ENCODE measurements at places on chromosomes 11 and 22.

GRCh38 chr22:44221710-44222475 lies 41.2 kb downstream of the PARVG start:
- H3K27me3 ChIP-seq: no peaks in the 10 kb centered on the region
- no peaks in the 10 kb centered on the region for H3K4me1 ChIP-seq
- no peak for DNase-seq

DNA sequence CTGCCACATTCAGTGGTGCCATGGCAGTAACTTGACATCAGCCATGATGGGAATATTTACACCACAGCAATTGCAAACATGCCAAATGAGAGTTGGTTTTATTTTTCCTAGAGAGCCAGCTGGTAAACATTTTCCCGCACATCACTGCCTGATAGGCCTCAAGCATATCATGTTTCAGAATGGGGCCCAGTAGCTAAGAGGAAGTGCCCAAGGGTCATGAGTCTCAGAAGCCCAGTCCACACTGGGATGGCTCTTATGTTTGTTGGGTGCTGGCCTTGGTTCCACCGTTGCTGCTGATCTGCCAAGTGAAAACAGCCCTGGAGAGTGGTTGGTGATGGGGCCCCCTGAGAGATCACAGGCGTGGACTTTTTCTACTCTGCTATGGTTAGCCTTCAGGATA lies 64.3 kb upstream of the NAV2 start:
- DNase-seq: no peak
- no peak overlapping the region for H3K27ac ChIP-seq
- H3K36me3 ChIP-seq: no peaks in the 10 kb centered on the region

GRCh38 chr11:68342459-68343158 lies 30.2 kb downstream of the LRP5 start:
- 0 out of 2 replicates have a peak, but pooled peaks cover 3% of the 10 kb centered on the region for H3K36me3 ChIP-seq
- H3K4me3 ChIP-seq: no peak overlapping the region
- peaks cover 20% of the 10 kb centered on the region for H3K4me1 ChIP-seq
- H3K27ac ChIP-seq: no peak overlapping the region

DNA sequence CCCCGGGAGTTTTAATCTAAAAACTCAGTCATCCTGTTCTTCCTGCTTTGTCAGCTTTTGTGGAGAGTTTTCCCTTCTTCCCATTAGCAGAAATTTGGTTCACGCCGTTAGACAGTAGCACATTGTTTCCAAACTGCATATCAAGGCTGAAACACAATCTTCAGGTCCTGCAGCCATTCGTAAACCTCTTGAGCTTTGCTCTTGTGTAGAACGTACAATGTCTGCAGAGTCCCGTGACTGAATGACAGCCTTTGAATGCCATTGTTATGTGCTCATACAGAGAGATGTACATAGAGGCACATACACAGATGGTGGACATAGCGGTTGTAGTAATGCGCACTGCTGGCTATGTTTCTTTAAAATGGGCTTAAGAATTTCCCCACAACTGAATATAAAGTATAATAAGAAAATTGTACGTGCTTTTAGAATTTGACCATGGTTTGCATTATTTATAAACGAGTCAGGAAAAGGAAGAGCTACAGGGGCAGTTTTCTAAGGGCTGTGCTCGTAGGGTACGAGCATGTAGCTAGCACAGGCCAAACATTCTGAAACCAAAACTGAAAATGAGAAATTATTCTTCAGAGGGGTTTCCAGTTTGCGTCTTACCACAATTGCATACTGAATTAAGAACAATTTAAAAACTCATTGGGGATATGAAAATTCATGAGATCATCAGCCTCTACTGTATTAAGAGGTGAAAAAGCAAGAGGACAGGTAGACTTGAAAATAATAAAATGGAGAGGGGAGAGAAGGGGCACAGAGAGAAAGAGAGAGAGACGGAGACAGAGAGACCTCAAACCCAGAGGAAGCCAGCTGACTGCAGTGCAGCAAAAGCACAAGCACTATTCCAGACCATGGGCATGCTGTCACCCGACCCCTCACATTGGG lies 310.1 kb downstream of the CADM1 start:
- H3K27me3 ChIP-seq: no peaks in the 10 kb centered on the region
- no peaks in the 10 kb centered on the region for H3K36me3 ChIP-seq
- no peak overlapping the region for H3K4me3 ChIP-seq
- H3K27ac ChIP-seq: no peak overlapping the region
- DNase-seq: no peak

- no peaks in the 10 kb centered on the region for H3K36me3 ChIP-seq
- no peaks in the 10 kb centered on the region for H3K27me3 ChIP-seq
- H3K4me3 ChIP-seq: no peak overlapping the region
- H3K27ac ChIP-seq: no peak overlapping the region
- H3K4me1 ChIP-seq: peaks cover 4% of the 10 kb centered on the region
- no peak for DNase-seq
Observed at GRCh38 chr11:2216400-2217064, 44.9 kb upstream of the TH start.

GRCh38 chr22:37623075-37624016 lies 14.7 kb downstream of the GGA1 start:
- no peak overlapping the region for H3K4me3 ChIP-seq
- no peaks in the 10 kb centered on the region for H3K27me3 ChIP-seq
- peaks cover 4% of the 10 kb centered on the region for H3K4me1 ChIP-seq
- no peak for DNase-seq

- no peaks in the 10 kb centered on the region for H3K27me3 ChIP-seq
- H3K4me1 ChIP-seq: 0 out of 2 replicates have a peak, but pooled peaks cover 1% of the 10 kb centered on the region
- DNase-seq: no peak
- H3K4me3 ChIP-seq: no peak overlapping the region
- no peaks in the 10 kb centered on the region for H3K36me3 ChIP-seq
Observed at GRCh38 chr11:125270711-125271110, 106.2 kb downstream of the PKNOX2 start.

DNA sequence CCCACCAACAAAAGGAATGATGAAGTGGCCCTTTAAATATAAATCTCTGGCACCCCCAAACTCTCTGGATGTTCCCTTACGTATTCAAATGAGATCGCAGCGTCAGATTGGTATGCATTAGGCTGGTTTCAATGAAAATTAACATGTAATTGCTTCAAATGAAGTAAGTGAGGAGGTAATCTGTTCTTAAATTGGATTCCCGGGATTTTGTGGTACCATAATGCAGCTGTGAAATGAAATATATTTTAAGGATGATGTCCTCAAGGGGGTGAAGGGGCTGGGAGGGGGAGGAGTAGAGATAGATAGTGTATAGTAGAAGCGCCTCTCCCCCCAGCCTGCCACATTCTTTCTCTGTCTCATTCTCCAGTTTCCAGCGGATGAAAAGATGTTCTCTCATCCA lies 748.2 kb downstream of the NTM start:
- no peak for DNase-seq
- H3K27ac ChIP-seq: no peak overlapping the region
- H3K4me3 ChIP-seq: no peak overlapping the region
- no peaks in the 10 kb centered on the region for H3K27me3 ChIP-seq

- H3K27ac ChIP-seq: no peak overlapping the region
- H3K27me3 ChIP-seq: no peaks in the 10 kb centered on the region
- H3K36me3 ChIP-seq: no peaks in the 10 kb centered on the region
- DNase-seq: no peak
- peaks cover 4% of the 10 kb centered on the region for H3K4me1 ChIP-seq
Observed at GRCh38 chr11:75631086-75631730, 37.6 kb downstream of the MAP6 start.

DNA sequence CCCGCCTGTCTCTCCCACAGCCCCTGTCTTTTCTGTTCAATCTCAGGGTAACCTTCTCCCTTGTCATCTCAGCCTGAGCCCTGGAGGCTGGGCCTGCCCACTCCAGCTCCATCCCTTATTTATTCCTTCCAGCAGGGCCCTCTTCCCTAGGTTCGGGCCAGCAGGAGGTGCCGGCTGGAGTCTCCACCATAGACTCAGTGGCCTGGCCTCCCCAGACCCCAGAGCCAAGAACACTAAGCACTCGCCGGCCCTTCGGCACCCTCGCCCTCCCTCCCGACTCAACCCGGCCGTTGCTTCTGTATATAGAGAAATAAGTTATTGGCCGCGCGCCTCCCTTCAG lies 1.4 kb upstream of the RAB1B start:
- no peak for DNase-seq
- 0 out of 2 replicates have a peak, but pooled peaks cover 3% of the 10 kb centered on the region for H3K4me1 ChIP-seq
- H3K36me3 ChIP-seq: peaks cover 25% of the 10 kb centered on the region
- H3K4me3 ChIP-seq: peak overlapping the region; percentile 48
- no peaks in the 10 kb centered on the region for H3K27me3 ChIP-seq
- no peak overlapping the region for H3K27ac ChIP-seq

DNA sequence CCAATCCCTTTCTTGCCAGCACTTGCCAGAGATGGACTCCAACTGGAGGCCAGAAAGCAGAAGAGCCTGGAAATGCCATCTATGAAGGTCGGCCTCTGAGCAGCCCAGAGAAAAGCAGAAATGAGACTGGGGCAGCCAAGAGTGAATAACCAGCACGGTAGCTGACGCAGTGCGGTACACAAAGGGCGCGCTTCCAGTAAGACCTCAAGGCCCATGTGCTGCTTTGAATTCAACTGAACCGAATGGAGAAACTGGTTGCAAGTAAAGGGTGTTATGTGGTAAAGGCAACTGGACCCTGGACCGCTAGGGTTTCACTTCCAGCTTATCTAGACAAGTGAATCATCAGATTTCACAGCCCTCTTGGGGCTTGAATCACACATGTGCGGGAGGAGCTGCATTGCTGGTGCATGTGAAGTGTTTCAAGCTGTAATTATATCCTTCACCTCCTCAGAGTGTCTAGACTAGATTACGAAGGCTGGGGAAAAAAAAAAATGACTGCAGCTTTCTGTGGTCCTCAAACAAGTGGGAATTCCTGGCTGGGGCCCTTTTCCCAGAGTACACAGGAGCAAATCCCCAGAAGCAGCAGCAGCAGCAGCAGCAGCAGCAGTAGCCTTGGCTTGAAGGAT lies 128.9 kb downstream of the CCDC34 start:
- H3K27ac ChIP-seq: no peak overlapping the region
- H3K36me3 ChIP-seq: no peaks in the 10 kb centered on the region
- H3K4me3 ChIP-seq: no peak overlapping the region

- peaks cover 23% of the 10 kb centered on the region for H3K36me3 ChIP-seq
- DNase-seq: no peak
- peaks cover 3% of the 10 kb centered on the region for H3K4me1 ChIP-seq
- H3K27ac ChIP-seq: no peak overlapping the region
Observed at GRCh38 chr11:816433-816779, 2.3 kb upstream of the PNPLA2 start.

DNA sequence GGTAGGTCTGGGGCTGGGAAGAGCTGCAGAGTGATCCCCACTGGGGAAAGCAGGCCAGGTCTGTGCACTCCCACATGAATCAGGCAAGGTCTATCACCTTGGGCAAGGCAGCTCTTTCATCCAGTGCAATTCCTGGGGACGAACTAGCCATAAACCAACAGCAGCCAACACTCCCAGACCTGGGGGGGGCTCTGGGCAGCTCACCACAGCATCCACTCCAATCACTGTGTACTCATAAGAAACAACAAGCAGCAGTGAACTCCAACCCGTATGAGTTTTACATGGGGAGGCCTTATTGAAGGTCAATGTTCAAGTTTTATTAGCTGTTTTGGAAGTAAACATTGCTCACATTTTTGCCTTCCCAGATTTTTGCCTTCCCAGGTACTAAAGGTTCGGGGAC lies 157.4 kb upstream of the NAV2 start:
- H3K4me1 ChIP-seq: 0 out of 2 replicates have a peak, but pooled peaks cover 1% of the 10 kb centered on the region
- DNase-seq: no peak
- H3K27me3 ChIP-seq: no peaks in the 10 kb centered on the region

DNA sequence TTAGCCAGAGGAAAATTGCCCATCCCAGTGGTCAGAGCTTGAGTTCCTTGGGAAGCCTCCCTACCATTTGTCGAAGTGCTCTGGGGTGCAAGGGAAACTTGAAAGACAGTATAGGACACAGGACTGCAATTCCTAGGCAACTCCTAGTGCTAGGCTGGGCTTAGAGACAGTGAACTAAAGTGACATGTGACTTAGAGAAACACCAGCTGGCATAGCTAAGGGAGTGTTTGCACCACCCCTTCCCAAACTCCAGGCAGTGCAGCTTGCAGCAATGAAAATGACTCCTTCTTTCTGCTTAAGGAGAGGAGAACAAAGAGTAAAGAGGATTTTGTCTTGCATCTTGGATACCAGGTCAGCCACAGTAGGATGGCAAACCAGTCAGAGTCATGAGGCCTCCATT lies 388.0 kb downstream of the DYNC2H1 start:
- DNase-seq: no peak
- H3K27me3 ChIP-seq: no peaks in the 10 kb centered on the region
- no peaks in the 10 kb centered on the region for H3K36me3 ChIP-seq
- no peaks in the 10 kb centered on the region for H3K4me1 ChIP-seq
- H3K27ac ChIP-seq: no peak overlapping the region
- no peak overlapping the region for H3K4me3 ChIP-seq

DNA sequence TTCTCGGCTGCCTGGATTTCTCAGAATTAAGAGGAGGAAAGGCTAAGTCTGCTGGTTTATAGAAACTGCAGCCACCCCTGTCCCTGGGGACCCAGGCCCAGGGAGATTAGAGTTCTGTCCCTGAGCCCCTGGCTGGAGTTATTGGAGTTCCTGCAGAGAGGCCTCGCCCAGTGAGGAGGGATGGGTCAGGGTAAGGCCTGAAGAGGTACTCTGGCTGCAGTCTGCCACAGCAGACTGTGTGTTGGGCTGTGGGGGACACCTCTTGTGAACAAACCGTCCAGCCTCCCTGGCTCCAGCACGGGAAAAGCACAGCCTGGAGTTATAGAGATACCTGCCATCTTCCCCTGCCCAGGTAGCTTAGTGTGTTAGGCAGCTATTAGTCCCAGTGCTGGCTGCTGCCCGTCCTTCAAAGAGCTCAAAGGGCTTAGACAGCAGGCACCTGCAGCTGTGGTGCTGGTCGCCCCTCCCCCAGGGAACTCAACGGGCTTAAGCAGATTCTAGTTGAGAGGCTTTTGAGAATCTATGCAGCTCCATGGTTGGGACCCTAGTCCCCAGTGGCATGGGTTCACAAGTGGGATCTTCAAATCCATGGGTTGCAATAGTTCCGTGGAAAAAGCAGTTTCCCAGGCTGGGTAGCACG lies 36.6 kb upstream of the MUC15 start:
- H3K27me3 ChIP-seq: no peaks in the 10 kb centered on the region
- no peak overlapping the region for H3K27ac ChIP-seq
- no peaks in the 10 kb centered on the region for H3K36me3 ChIP-seq
- H3K4me3 ChIP-seq: no peak overlapping the region
- no peak for DNase-seq
- H3K4me1 ChIP-seq: no peaks in the 10 kb centered on the region

DNA sequence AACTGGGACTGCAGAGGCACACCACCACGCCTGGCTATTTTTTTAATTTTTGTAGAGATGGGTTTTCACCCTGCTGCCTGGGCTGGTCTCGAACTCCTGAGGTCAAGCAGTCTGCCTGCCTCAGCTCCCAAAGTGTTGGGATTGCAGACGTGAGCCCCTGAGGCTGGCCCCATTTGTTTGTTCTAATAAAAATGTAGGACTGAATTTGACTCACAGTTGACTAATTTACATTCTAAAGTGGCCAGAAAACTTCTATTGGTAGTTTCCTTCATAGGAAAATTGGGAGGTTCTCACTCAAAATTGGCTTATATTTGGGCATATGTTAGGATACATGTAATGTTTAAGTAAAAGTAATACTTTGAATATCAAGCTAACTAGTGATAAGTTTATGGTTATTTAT lies 35.0 kb downstream of the PPFIA1 start:
- no peaks in the 10 kb centered on the region for H3K27me3 ChIP-seq
- no peaks in the 10 kb centered on the region for H3K36me3 ChIP-seq
- no peak for DNase-seq
- no peak overlapping the region for H3K27ac ChIP-seq
- H3K4me3 ChIP-seq: no peak overlapping the region
- no peaks in the 10 kb centered on the region for H3K4me1 ChIP-seq

- no peak overlapping the region for H3K4me3 ChIP-seq
- no peaks in the 10 kb centered on the region for H3K36me3 ChIP-seq
- H3K4me1 ChIP-seq: no peaks in the 10 kb centered on the region
- H3K27me3 ChIP-seq: peaks cover 10% of the 10 kb centered on the region
- DNase-seq: no peak
- H3K27ac ChIP-seq: no peak overlapping the region
Observed at GRCh38 chr22:22717664-22718063, 73.2 kb downstream of the GGTLC2 start.

Data from iPS DF 6.9 (cell line).